Aorta (tissue), 5 donors: ENCODE measurements at places on chromosomes 1 and 21. TPM values are rescaled to one million over a fixed set of nuclear protein-coding genes. Genes with fewer than 3 reads are reported as not detected.

AMY2A gene
- 4.2 TPM for total RNA-seq

PKNOX1 gene
- total RNA-seq, result 22.7 TPM

DNA sequence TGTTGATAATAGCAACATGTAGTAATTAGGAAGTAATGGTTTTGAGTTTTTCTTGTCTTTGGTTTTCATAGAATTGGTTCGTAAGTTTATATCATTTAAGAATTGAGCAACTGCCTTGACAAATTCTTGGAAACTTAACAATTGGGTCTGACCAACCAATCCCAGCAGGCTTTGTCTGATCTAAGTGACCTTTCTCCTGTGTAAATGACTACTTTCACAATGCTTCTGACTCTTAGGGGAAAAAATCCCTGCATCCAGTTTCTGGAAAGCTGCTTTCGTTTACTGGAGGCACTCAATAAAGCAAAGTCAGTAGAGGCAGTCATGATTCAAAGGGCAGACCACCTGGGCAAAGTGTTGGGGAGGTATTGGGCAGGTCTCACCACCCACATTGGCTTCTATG lies 303.6 kb upstream of the FAM78B start:
- DNase-seq, result no peak
- no peaks in the 10 kb centered on the region for H3K4me1 ChIP-seq
- H3K27ac ChIP-seq, result no peak overlapping the region
- H3K27me3 ChIP-seq, result no peaks in the 10 kb centered on the region
- H3K36me3 ChIP-seq, result no peaks in the 10 kb centered on the region
- H3K4me3 ChIP-seq, result no peak overlapping the region

GRCh38 chr1:10841118-10841517 lies 44.7 kb upstream of the CASZ1 start:
- H3K36me3 ChIP-seq, result no peaks in the 10 kb centered on the region
- H3K27ac ChIP-seq, result no peak overlapping the region
- no peak for DNase-seq
- no peak overlapping the region for H3K4me3 ChIP-seq

GRCh38 chr1:16614361-16615252 lies 1.2 kb upstream of the NBPF1 start:
- H3K27me3 ChIP-seq, result no peaks in the 10 kb centered on the region
- no peak overlapping the region for H3K27ac ChIP-seq
- no peaks in the 10 kb centered on the region for H3K36me3 ChIP-seq
- DNase-seq, result peak; percentile 75
- H3K4me3 ChIP-seq, result no peak overlapping the region

DNA sequence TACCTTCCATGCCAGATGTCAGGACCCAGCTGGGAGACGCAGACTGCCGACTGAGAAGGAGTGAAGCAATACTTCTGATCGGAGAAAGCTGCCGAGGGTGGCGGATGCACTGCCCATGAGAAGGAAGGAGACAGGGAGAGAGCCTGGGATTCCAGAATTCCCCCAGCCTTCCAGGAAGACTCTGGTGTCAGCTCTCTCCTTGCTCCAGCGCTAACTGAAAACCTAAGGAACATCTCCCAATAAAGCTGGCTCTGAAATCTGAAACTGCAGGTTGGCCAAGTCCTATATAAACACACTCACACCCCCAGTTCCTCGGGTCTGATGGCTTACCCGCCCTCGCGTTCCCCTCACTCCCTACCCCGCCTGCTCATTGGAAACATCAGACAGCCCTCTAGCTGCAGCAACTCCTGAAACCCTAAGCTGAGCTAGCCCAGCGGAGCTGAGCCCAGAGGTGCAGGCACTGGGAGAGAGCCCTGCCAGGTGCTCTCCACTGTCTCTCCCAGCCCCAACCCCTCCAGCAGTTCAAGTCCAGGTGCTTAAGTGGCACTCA lies 52.3 kb downstream of the PLEKHA6 start:
- no peak overlapping the region for H3K4me3 ChIP-seq
- H3K4me1 ChIP-seq, result no peaks in the 10 kb centered on the region
- no peak overlapping the region for H3K27ac ChIP-seq
- DNase-seq, result no peak
- no peaks in the 10 kb centered on the region for H3K36me3 ChIP-seq

DNA sequence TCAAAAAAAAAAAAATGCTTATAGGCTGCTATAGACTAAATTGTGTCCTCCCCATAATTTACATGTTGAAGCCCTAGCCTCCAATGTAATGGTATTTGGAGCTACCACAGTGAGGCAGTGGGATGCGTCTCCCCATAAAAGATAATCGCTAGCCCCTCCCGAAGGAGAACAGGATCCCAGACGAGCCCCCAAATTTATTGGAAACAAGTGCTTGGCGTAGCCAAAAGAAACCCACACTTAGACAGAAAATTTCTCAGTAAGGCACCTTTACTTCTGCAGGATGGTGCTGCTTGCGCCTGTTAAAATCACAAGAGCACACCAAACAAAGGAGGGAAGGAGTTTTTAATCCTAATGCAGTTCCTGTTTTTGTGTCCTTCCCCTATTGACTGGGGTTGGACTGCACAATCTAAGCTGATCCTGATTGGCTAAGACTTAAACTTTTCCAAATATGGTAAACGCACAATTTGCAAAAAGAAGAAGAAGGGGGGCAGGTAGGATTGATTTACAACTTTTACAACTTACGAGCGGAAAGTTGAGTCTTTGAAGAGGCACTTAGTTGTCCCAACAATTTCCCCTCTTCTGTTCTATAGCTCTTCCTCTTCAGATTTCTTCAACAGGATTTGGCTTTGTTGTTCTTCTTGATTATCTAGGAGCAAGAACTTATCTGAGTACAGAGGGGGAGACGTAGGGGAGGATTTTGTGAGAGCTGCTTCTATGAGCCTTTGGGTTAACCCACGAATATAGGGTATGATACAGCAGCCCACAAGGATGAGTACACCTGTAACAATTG lies 3.0 kb upstream of the IPP start:
- H3K27ac ChIP-seq, result no peak overlapping the region
- no peaks in the 10 kb centered on the region for H3K4me1 ChIP-seq
- no peaks in the 10 kb centered on the region for H3K36me3 ChIP-seq
- H3K27me3 ChIP-seq, result no peaks in the 10 kb centered on the region
- no peak overlapping the region for H3K4me3 ChIP-seq
